Kasumi-1 (cell line): ENCODE measurements at places on chromosomes 6 and 20.

GRCh38 chr6:73156793-73157767 is 68.2 kb downstream of the KHDC1L start:
- DNase-seq, result no peak

GRCh38 chr6:147867433-147868226 is 359.1 kb downstream of the SAMD5 start:
- DNase-seq, result no peak

GRCh38 chr6:26105109-26105730 is 18.0 kb downstream of the HFE start:
- no peak for DNase-seq

GRCh38 chr6:38067263-38067980 is 247.9 kb downstream of the ZFAND3 start:
- DNase-seq, result peak; percentile 7

GRCh38 chr20:47139934-47140535 is 216.5 kb downstream of the ZMYND8 start:
- DNase-seq, result no peak

DNA sequence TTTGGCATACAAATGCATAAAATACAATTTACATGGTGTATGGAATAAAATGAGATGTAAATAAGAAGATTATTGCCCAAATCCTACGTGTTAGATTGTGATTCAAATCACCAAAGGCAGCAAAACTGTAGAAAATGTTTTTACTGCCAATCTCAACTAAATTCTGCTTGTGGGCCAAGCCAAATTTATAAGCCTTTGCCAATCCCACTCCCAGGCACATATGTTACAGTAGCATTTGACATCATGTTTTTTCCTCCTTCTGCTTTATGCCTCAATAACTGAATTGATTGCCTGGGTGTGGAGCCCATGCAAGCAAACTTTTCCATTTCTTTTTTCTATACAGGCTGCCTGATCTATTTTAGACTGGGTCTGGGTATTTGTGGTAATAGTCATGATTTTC is 36.3 kb upstream of the LRRC1 start:
- DNase-seq, result no peak

DNA sequence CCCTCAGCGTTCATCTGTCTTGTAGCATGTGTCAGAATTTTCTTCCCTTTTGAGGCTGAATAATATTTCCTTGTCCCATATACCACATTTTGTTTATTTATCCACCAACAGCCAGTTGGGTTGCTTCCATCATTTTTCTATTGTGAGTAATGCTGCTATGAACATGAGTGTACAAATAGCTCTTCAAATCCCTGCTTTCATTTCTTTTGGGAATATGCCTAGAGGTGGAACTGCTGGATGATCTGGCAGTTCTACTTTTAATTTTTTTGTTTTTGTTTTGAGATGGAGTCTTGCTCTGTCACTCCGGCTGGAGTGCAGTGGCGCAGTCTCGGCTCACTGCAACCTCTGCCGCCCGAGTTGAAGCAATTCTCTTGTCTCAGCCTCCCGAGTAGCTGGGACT is 64.7 kb downstream of the SASH1 start:
- no peak for DNase-seq
